ENCODE measurements at places on chromosomes 11 and 22.
A peak's percentile ranks its signal among the peaks of the same experiment; 100 is the strongest.

- H3K4me1 ChIP-seq: peaks cover 27% of the 10 kb centered on the region
- no peak for DNase-seq
- no peaks in the 10 kb centered on the region for H3K27me3 ChIP-seq
- H3K27ac ChIP-seq: no peak overlapping the region
- H3K4me3 ChIP-seq: no peak overlapping the region
These were observed 5.0 kb downstream of the CRKL start for GRCh38 chr22:20922141-20922751.

DNA sequence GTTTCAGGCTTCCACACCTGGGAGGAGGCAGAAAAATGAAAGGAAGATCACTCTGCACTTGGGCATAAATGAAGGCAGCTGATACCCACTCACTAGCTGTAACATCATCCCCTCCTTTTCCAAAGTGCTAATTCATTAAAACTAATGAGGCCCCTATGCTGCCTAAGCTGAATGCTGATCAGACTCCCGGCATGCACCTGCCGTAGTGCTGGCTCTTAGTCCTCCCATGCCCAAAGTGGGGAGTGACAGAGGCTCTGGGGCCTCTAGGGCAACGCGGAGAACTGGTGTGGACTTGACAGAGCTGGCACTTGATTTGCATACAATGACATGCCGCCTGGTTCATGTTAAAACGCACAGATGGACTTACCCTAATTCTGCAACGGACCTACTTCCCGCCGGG is 96.5 kb upstream of the NCAM1 start:
- no peaks in the 10 kb centered on the region for H3K36me3 ChIP-seq
- no peak for DNase-seq
- no peaks in the 10 kb centered on the region for H3K27me3 ChIP-seq

- H3K36me3 ChIP-seq: no peaks in the 10 kb centered on the region
- H3K4me1 ChIP-seq: no peaks in the 10 kb centered on the region
These were observed 22.9 kb upstream of the TLCD5 start for GRCh38 chr11:120302001-120302805.

DNA sequence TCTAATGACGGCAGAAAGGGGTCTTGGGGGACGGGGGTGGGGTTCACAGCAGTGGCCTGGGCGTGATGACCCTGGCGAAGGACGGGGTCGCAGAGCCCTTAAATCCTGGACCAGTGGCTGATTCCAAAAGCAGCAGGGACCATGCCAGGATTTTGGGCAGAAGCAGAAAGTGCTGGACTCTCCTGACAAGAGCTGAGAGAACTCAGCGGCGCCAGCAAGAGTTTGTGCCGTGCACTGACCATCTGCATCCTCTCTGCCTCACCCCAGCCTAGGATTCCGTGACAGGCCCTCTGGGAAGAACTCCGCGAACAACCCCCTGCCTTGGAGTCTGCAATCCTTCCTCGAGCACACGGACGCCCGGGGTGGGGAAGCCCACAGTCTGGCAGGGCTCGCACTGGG is 644 bp upstream of the NDUFV1 start:
- no peaks in the 10 kb centered on the region for H3K27me3 ChIP-seq
- peak overlapping the region; percentile 86 for H3K4me3 ChIP-seq
- DNase-seq: no peak
- H3K4me1 ChIP-seq: peaks cover 24% of the 10 kb centered on the region
- H3K36me3 ChIP-seq: peaks cover 5% of the 10 kb centered on the region
- no peak overlapping the region for H3K27ac ChIP-seq

GRCh38 chr11:43282607-43283440 is 29.0 kb upstream of the API5 start:
- peak; percentile 48 for DNase-seq
- no peak overlapping the region for H3K4me3 ChIP-seq
- peaks cover 4% of the 10 kb centered on the region for H3K4me1 ChIP-seq
- H3K27ac ChIP-seq: no peak overlapping the region
- H3K36me3 ChIP-seq: no peaks in the 10 kb centered on the region

- no peak overlapping the region for H3K27ac ChIP-seq
- H3K36me3 ChIP-seq: peaks cover 4% of the 10 kb centered on the region
- H3K4me3 ChIP-seq: no peak overlapping the region
- no peaks in the 10 kb centered on the region for H3K27me3 ChIP-seq
- no peak for DNase-seq
- H3K4me1 ChIP-seq: no peaks in the 10 kb centered on the region
These were observed 39.7 kb downstream of the USP35 start for GRCh38 chr11:78228467-78228866.

DNA sequence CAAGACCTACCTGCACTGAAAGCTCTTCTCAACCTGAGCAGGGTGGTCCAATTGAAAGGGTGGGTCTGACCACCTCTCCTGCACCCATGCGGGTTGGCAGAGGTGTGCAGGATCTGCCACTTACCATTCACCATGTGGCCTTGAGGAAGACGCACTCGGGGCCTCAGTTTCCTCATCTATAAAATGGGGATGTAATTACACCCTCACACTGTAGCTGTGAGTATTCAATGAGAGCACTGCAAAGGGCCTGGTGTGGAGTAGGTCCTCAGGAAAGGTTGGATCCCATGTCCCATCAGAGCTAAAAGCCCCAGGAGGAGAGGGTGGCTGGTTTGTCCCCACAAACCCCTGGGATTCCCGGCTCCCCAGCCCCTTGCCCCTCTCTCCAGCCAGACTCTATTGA is 557 bp upstream of the TAGLN start:
- H3K27ac ChIP-seq: no peak overlapping the region
- no peaks in the 10 kb centered on the region for H3K27me3 ChIP-seq
- peaks cover 13% of the 10 kb centered on the region for H3K36me3 ChIP-seq
- DNase-seq: no peak
- H3K4me3 ChIP-seq: no peak overlapping the region
